ENCODE measurements at places on chromosomes 5 and 9.

- no peak for DNase-seq
These were observed 92.2 kb downstream of the ADAMTSL1 start for GRCh38 chr9:18566121-18566520.

DNA sequence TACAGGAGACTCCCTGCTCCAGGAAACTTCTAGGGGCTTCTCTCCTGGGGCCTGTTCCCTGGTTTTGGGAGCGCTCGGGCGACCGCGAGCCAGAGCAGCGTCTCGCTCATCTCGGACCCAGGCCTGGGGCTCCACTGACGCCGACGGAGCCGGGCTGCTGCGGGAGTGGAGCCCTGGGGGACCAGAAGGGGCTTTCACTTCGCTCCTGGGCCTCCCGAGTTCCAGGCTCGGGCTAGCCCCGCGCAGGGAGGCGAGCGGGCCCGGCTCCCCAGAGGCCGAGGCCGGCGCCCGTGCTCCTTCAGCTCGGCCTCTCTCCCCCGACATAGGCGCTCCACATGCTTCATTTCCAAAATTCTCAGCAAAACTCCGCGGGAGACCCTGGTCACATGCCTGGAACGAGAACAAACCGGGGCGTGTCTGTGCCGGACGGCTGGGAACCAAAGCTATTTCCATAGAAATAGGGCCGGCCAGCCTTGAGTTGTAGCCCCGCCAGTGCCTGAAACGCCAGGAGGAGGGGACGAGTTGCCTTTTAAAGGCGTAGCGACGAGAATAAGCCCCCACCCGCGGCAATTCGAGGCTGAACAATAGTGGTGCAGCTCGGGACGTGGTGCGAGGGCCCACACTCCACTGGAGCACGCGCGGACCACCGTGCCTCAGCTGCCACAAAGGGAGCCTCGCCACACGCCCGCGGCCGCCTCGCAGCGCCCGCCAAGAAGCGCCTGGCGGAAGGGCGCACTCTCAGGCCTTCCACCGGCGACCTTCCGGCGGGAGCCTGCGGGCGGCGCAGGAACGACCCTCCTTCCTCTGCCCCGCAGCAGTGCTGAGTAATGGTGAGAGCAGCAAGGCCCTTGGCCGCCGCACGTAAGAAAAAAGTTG is 1.1 kb upstream of the G3BP1 start:
- DNase-seq, result peak; percentile 77

DNA sequence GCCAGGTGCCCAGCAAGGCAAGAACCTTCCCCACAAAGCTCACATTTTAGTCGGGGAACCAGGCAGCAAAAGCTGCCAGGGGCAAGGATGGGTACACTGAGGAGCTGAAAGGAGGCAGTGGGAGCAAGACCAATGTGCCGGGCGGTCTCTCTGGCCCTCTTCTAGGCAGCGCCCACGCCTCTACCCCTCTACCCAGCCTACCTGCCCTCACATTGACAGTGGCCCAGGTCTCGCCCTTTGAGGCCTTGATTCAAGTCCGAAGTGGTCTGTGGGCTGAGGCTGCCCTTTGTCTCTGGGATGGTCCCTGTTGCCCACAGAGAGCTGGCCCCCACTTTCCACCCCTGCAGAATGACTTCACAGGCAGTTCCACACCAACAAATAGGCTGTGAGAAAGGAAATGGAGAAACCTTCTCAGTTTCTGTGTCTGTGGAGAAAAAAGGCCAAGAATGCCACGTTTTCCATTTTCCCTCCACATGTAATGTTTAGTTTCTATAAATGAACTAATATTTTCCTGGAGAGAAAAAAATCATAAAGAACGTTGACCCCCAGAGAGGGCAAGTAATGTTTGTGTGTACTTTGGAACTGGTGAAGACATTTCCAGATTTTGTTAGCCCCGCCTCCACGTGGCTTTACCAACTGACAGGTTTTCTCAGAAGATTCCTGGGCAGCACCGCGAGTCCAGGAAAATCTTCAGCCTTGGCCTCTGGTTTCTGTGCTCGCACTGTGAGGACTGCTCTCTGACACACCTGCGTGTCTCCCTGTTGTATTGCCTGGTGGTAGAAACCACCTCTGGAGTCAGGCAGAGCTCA is 57.4 kb upstream of the ANGPTL2 start:
- DNase-seq, result no peak

GRCh38 chr5:118891252-118891651 is 97.1 kb downstream of the DTWD2 start:
- no peak for DNase-seq

GRCh38 chr9:97615439-97616072 is 17.6 kb downstream of the TSTD2 start:
- peak; percentile 84 for DNase-seq

DNA sequence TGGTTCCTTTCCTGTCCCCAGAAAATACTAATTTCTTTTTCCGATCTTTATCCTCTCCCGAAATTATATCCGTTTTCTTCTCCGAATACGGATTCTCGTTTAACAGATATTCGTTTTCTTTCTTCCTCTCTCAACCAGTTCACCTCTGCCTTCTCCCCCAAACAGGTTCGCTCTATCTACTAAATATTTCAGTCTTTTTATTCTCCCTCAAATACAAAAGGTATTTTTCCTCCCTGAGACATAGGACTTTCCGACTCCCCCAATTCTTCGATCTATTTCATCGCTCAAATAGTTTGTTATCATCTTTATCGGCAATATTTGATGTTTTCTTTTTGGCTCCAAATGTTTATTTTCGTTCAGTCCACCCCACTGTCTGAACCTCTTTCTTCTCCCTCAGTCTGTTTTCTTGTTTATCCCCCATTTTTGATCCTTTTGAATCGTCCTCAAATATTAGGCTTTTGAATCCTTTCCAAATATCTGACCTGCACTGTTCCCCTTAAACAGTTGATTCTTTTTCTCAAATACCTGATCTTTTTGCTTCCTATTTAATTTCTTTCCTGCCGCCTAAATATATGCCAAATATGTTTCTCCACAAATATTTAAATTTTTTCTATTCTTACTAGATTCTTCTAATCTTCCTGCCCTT is 4.4 kb downstream of the PITX1 start:
- no peak for DNase-seq

GRCh38 chr5:156477196-156477595 is 150.2 kb downstream of the SGCD start:
- DNase-seq, result no peak

DNA sequence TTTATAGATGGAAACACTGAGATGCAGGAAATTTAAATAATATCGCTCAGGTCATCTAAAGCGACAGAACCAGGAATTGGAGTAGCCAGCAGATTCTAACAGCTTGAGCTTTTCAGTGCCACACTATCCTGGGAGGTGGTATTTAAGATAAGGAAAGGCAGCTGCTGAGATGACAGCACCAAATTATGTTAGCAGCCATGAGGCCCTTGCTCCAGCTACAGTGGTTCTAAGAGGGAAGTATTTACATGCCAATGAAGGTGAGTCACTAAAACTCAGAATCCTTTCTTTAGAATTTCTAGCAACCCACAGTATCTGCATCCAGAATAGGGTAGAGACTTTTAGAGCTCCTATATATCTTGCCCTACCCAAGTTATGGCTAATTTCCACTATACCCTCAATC is 127.0 kb upstream of the VLDLR start:
- no peak for DNase-seq

- no peak for DNase-seq
These were observed 81.9 kb upstream of the RPS23 start for GRCh38 chr5:82360022-82360421.

DNA sequence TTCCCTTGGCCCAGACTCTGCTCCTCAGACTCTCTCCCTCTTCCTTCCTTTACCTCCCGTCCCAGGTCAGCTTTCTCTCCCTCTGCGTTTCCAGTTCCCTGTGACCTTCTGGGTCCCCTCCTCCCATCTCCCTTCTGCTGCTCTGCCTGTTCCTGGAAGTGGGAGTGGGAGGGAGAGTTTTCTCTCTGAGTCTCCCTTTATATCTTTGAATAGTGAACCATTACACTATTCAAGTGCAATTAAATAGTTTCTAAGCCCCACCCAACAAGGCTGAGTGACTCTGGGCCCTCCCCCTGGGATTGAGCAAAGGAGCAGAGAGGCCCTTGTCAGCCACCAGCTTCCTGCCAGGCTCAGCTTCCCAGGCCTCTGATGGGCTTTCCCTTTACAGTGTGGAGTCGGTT is 34.8 kb downstream of the THBS4 start:
- DNase-seq, result no peak

GRCh38 chr5:181130832-181131496 is at the start of gene OR2V1:
OR2V1 (minus strand) TSS chr5:181131169; CDS start chr5:181125304, 5,865 bp downstream.
- no peak for DNase-seq

GRCh38 chr5:88772831-88773230 is 110.2 kb downstream of the MEF2C start:
- DNase-seq, result no peak

- DNase-seq, result no peak
These were observed 578.6 kb downstream of the RAB3C start for GRCh38 chr5:59161221-59162105.

- DNase-seq, result peak; percentile 84
These were observed 31.8 kb upstream of the CKS2 start for GRCh38 chr9:89278997-89279739.

- DNase-seq, result no peak
These were observed 162.8 kb downstream of the ERCC6L2 start for GRCh38 chr9:96038271-96038670.

DNA sequence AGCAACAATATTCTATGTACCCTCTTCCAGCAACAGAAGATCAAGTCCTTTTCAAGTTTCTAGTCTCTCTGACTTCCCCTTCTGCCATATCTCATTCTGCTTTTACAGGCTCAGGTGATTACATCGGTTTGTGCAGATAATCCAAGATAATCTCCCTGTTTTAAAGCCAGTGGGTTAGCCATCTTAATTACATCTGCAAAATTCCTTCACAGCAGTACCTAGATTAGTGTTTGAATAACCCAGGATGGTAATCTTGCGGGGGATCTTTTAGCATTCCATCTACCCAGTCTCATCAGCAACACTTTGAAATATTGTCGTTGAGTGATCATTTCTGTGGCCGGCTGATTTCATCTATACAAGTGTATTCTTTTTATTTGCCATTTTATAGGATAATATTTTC is 130.2 kb downstream of the GHR start:
- DNase-seq, result no peak

DNA sequence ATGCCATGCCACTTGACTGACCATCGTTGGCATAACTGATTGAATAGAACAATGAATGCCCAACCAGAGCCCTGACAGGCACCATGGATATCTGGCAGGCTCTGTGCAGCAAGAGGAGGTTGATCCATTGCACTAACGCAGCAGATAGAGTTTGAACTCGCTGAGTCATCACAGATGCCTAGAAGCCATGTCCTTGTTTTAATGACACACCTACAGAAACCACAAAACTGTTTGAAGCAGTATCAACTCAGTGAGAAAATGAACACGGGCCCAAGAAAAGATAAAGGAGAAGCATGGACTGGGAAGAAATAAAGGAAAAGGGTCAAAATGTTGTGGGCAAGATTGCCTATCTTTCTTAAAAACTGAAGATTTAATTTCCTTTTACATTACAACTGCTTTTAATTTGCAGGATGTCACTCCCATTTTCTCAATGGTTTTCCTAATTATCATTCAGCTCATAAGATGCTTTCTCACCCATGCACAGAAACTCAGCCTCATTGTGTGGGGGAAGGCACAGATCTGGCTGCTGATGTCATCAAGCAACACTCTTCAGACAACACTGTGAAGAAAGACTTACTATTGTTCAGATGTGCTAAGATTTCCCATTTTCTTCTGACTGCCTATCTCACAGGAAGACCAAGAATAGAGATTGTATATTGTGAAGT is 129.0 kb downstream of the PIK3R1 start:
- DNase-seq, result peak; percentile 96

DNA sequence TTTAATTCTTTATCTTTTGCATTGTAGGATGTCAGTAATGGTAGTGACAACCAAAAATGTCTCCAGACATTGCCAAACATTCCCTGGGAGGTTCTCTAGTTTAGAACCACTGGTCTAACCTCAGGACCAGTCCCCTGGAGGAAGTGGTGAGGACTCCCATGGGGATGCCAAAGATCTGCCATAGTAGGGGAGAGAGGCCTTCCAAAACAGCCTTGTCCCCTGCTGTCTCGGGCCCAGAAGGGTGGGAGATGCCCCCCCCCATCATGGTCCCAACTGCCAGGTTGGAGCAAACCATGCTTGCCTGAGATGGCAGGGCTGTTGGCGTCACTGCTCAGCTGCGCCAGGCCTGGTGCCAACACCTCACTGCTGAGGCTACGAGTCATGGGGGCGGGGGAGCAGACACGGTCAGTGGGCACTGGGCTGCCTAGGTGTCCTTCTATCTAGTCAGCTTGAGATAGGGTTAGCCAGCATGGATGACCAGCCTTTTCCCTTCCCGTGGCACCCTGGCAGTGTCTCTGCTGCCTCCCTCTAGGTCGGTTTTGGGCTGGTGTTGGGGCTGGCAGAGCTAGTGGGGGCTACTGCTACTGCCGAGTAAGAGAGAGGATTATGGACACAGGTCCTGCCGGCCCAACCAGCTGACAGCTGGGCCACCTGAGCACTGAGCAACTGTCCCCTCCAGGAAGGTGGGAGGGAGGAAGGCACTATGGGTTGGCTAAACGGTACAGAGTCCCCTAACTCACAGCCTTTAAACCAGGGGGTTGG is 8.3 kb upstream of the CXXC5 start:
- DNase-seq, result no peak

DNA sequence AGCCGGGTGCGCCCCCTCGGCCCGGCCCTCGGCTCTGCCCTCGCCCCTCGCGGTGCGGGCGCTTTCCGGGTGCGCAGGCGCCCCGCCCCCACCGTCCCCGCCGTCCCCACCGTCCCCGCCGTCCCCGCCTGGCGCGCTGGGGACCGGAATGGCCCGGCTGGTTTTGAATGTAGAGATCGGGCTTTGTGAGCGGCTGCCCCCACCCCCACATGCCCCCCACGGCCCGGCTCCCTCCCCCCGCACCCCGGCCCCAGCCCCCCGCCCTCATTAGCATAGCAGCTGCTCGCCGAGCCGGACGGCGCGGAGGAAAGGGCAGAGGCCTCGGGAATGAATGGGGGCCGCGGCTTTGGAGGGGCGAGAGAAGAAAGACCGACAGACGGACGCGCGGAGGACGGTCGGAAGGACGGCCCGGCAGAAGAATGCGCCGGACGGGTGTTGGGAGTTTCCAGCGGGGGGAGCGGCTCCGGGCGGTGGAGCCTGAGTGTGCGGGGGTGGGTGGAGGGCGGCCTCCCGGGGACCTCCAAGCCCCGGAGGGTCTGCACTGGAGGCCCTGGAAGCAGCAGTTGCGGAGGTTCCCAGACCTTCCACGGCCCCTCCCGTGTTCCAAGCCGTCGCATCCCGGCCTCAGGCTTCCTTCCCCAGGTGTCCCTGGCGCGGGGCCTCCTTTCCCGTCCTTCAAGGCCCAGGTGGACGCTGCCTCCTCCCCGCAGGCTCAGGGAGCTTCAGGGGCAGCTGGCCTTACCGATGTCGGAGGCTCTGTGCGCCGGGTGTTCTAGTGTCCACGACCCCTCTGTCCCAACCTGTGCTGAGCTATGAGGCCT is 6.0 kb downstream of the NRARP start:
- DNase-seq, result no peak

GRCh38 chr9:136009516-136009915 is 48.3 kb upstream of the UBAC1 start:
- no peak for DNase-seq

DNA sequence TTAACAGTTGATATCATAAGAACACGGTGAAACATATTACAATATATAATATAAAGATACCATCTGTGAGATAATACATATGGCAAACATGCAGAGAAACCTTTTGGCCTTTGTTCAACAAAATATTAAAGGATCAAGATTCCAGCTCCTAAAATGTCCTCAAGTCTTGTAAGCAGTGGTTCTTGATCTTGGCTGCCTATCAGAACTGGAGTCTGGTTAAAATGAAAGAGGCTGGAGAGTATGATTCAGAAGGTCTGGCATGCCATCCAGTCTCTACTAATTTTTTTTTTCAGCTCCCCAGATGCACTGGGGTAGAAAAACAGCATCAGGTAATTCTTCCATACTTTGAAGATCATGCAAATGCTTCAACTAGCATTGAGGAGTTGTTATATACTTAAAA is 83.2 kb downstream of the TNC start:
- DNase-seq, result no peak
